ENCODE measurements at places on chromosomes 2 and 18.

DNA sequence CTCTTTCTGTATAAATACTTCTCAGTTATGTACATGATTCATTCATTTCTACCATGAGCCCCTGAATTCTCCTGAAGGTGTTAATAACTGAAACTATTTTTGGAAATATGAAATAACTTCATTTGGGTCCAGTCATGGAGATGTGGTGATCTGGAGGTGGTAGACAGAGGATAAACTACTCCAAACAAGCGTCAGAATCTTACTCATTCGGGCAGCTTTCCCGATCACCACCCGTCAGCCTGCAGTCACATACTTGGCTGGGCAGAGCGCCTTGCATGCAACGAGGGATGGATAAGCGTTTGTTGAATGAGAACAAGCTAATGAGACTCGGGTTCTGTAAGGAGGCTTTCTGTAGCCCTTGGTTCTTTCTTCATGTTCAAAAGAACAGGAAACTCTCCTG lies 222.7 kb downstream of the CD226 start:
- H3K27ac ChIP-seq, result no peak overlapping the region
- H3K4me1 ChIP-seq, result peaks cover 3% of the 10 kb centered on the region
- no peak overlapping the region for H3K4me3 ChIP-seq

DNA sequence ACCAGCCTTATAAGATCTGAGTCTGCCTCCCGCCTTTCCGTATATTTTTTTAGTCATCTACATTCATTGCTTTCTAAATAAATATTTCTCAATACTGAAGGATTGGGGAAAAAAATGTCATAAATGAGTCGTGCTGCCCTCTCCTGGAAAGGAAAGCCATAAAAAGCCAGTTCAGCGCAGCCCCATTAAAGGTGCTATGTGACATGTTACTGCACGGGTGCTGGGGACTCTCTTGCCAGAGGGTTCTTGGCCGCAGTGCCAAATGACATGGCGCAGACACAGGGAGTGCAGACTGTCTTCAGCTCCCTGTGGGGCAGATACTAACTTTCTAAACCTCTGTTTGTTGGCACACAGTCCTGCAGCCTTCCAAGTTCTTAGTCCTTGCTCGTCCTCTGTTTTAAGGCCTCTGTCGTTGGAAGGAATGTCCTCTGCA lies 53.7 kb upstream of the MAP3K20 start:
- no peak for DNase-seq
- no peaks in the 10 kb centered on the region for H3K4me1 ChIP-seq
- H3K36me3 ChIP-seq, result no peaks in the 10 kb centered on the region
- H3K27me3 ChIP-seq, result no peaks in the 10 kb centered on the region
- H3K27ac ChIP-seq, result no peak overlapping the region

DNA sequence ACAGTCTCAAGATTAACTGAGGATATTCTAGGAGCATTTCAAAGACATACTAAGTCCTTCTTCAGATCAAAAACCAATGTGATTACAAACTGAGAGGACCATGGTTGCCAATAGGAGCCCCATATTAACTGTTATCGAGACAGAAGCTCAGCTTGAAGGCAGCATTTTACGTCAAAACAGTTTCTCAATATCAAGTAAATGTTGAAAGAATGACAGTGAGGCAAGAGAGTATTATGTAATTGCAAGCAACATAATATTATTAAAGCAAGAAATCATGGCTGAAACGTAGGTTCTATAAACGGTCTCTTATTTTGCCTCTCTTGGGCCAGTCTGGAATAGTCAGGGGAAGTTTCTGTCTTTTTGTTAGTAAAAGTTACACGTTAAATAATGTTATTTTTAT lies 22.9 kb downstream of the RIT2 start:
- no peaks in the 10 kb centered on the region for H3K27me3 ChIP-seq
- no peaks in the 10 kb centered on the region for H3K4me1 ChIP-seq
- H3K27ac ChIP-seq, result no peak overlapping the region
- no peaks in the 10 kb centered on the region for H3K36me3 ChIP-seq
- H3K4me3 ChIP-seq, result no peak overlapping the region

DNA sequence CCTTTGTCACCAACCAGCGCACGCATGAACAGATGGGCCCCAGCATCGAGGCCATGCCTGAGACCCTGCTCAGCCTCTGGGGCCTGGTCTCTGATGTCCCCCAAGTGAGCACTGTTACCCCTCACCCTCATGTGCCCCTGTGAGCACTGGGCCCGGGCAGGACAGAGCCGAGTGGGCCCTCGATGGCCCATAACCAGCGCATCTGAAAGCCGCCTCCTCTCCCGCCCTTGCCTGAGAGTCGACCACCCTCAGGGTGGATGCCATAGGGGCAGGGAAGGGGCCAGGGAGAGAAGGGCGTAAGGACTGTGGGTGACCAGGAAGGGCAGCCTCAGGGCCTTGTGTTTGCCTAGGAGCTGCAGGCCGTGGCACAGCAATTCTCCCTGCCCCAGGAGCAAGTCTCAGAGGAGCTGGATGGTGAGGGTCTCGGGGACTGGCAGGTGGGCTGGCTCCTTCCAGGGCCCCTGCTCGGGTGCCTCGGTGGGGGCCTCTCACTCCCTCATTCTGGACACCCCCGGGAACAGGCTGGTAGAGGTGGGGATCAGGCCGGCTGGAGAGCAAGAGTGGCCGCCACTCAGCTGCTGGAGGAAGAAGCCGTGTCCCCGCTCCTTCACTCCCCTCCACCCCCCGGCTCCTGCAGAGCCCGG lies 2.1 kb downstream of the PROM2 start:
- no peaks in the 10 kb centered on the region for H3K36me3 ChIP-seq
- H3K4me3 ChIP-seq, result no peak overlapping the region
- no peak overlapping the region for H3K27ac ChIP-seq
- H3K27me3 ChIP-seq, result no peaks in the 10 kb centered on the region

GRCh38 chr18:36035253-36035652 lies 32.1 kb downstream of the RPRD1A start:
- H3K4me3 ChIP-seq, result no peak overlapping the region
- H3K27me3 ChIP-seq, result no peaks in the 10 kb centered on the region
- no peak for DNase-seq
- H3K36me3 ChIP-seq, result no peaks in the 10 kb centered on the region
- H3K27ac ChIP-seq, result no peak overlapping the region
- no peaks in the 10 kb centered on the region for H3K4me1 ChIP-seq

GRCh38 chr2:171383134-171383533 lies 50.7 kb downstream of the METTL8 start:
- H3K4me3 ChIP-seq, result no peak overlapping the region
- peaks cover 26% of the 10 kb centered on the region for H3K36me3 ChIP-seq
- no peak for DNase-seq
- H3K27ac ChIP-seq, result no peak overlapping the region
- no peaks in the 10 kb centered on the region for H3K27me3 ChIP-seq

GRCh38 chr2:170433448-170433847 lies 255.5 kb downstream of the MYO3B start:
- H3K36me3 ChIP-seq, result no peaks in the 10 kb centered on the region
- H3K4me1 ChIP-seq, result no peaks in the 10 kb centered on the region
- no peak overlapping the region for H3K27ac ChIP-seq
- H3K27me3 ChIP-seq, result no peaks in the 10 kb centered on the region
- DNase-seq, result no peak

DNA sequence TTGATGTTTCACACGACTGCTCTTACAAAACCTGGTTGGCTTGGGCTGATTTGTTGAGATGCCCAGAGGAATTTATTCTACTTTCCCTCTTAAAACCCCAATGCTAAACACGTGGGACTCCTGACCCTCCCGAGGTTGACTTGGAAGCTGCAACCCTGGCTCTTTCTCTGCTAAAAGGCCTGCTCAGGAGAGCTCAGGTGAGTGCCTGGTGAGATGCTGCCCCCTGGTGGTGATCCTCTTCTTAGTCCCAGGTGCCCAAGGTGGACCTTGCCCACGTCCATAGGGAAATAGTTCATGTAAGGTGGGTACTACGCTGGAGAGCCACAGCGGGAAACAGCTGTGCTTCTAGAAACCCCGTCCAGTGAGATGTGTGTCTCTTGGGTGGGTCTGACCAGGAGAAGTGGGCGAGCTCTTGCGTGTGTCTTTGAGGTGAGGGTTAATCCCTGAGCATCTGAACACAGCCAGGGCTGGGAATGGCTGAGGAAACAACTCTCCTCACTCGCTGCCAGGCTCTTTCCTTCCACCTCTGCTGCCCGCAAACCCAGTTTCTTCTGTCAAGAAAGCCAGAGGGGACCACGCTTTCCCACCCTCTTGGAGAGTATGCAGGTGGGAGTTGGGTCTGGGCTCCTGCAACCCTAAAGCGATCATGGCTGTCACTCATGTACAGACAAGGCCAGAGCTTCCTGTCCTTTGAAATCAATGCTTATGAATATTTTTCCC lies 25.5 kb upstream of the PXDN start:
- no peaks in the 10 kb centered on the region for H3K36me3 ChIP-seq
- no peak overlapping the region for H3K4me3 ChIP-seq
- no peaks in the 10 kb centered on the region for H3K4me1 ChIP-seq
- H3K27ac ChIP-seq, result no peak overlapping the region
- DNase-seq, result peak; percentile 44

DNA sequence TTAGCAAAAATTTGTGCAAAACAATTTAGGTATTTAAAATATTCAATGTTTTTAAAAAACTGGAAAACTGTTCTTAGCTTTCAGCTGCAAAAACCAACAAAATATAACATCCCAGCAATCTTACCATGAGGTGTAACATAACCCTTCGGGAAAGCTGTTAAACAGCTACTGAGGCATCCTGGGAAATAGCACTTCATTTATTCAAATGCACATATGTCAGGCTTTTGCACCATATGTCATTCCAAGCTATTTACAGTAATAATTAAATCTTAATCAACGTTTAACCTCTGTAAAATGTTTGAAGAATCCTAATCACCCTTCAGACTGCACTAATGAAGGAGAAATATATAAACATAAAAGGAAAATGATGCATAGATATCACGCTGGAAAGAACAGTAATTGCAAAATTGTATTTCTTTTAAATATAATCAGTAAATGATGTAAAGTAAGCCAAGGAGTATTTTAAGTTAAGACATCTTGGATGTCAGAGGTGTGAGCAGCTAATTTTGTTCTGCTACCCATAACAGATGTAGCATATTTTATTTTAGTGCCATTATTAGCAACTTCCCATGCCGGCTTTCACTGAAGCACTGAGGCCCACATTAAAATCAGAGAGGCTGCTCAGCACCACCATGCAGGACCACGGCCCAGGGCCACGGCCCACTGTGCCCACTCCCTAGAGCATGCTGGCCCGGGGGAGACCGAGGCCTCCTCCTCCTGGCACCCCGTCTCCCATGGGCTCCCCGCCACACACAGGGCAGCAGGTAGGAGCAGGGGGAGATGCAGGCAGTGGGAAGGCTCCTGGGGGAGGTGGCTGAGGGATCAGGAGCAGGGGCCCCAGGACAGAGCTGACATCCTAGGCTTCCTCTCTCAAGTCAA lies 30.9 kb downstream of the EMX1 start:
- no peak for DNase-seq
- no peaks in the 10 kb centered on the region for H3K4me1 ChIP-seq
- no peak overlapping the region for H3K4me3 ChIP-seq

DNA sequence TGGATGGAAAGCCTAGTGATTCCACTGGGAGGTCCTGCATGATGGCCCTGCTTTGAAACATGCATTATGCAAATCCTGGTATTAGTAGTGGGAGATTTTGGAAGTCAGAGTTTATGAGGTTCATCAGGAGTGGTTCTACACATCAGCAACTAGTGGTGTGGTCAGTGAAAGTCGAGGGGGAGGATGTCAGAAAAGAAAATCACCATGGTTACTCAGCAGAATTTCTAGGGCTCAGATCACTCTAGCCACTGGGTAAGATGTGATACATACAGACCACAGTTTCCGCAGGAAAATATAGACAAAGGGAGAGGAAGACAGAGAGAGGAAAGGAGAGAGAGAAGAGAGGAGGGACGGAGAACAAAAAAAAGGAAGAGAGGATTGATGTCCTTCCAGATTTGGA lies 2100.7 kb upstream of the PIK3C3 start:
- no peak for DNase-seq
- H3K36me3 ChIP-seq, result no peaks in the 10 kb centered on the region
- H3K27me3 ChIP-seq, result no peaks in the 10 kb centered on the region
- H3K27ac ChIP-seq, result no peak overlapping the region
- H3K4me1 ChIP-seq, result no peaks in the 10 kb centered on the region

GRCh38 chr18:46832849-46833248 lies 76.0 kb upstream of the ST8SIA5 start:
- H3K4me1 ChIP-seq, result no peaks in the 10 kb centered on the region
- H3K27me3 ChIP-seq, result no peaks in the 10 kb centered on the region
- DNase-seq, result no peak
- H3K4me3 ChIP-seq, result no peak overlapping the region
- no peak overlapping the region for H3K27ac ChIP-seq

- no peak for DNase-seq
- peaks cover 37% of the 10 kb centered on the region for H3K4me1 ChIP-seq
- H3K27me3 ChIP-seq, result no peaks in the 10 kb centered on the region
- no peaks in the 10 kb centered on the region for H3K36me3 ChIP-seq
- H3K27ac ChIP-seq, result no peak overlapping the region
- H3K4me3 ChIP-seq, result no peak overlapping the region
Measured at GRCh38 chr2:9535177-9535576, 20.5 kb downstream of the ADAM17 start.

GRCh38 chr2:43841949-43842865 lies 3.4 kb downstream of the ABCG8 start:
- no peak overlapping the region for H3K4me3 ChIP-seq
- no peaks in the 10 kb centered on the region for H3K4me1 ChIP-seq
- no peak for DNase-seq

DNA sequence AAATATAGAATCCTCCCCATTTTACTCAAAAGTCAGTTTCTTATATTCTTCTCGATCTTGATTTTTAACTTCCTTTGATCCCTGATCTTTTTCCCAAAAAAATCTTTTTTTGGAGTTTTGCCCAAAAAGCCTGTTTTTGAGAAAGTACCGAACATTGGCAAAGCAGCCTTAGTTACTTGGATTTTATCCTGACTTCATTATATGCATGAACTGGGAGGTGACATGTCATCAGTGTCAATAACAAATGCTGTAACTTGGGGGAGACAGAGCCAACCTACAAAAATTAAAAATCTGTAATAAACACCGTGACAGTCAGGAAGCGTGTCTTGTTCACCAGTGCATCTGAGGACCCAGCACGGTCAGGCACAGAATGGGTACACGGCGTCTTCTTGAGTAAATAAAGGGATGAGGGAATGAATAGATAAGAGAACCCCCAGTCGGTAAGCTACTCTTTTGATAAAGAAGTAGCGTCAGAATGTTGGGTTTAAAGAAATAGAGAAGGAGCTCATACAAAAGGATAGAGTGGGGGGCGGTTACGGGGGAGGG lies 24.9 kb downstream of the TRAPPC12 start:
- no peak overlapping the region for H3K27ac ChIP-seq
- DNase-seq, result no peak
- no peaks in the 10 kb centered on the region for H3K27me3 ChIP-seq
- H3K36me3 ChIP-seq, result peaks cover 55% of the 10 kb centered on the region
- H3K4me3 ChIP-seq, result no peak overlapping the region

GRCh38 chr18:58511897-58512581 lies 116.9 kb downstream of the ALPK2 start:
- H3K4me3 ChIP-seq, result no peak overlapping the region
- no peak overlapping the region for H3K27ac ChIP-seq
- no peaks in the 10 kb centered on the region for H3K4me1 ChIP-seq
